NT2/D1 (cell line): ENCODE measurements at places on chromosomes 1 and 21.

GRCh38 chr21:38814126-38815059 lies 8.7 kb downstream of the ETS2 start:
- peak; percentile 84 for DNase-seq

GRCh38 chr1:32928715-32929114 lies 27.5 kb upstream of the TMEM54 start:
- DNase-seq: no peak

GRCh38 chr1:156367383-156368156 lies 1.4 kb upstream of the RHBG start:
- no peak for DNase-seq

- peak; percentile 28 for DNase-seq
Measured at GRCh38 chr1:17768651-17769241, 13.6 kb downstream of the ACTL8 start.

DNA sequence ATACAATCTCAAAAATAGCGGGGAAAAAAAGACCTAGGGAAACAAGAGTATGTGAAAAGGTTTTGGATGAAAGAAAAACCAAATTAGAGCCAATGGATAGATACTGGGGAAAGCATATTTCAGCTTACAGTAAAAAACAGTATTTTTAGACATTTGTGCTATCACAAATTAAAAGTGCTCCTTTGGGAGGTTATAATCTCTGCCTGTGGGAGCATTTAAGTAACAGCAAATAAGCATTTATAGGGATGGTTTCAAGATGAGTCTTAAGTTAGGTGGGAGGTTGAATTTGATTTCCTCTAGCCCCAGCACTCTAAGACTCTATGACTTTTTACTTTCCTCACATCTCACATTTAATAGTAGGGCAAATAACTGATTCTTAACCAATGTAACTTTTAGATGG lies 79.6 kb upstream of the SLFNL1 start:
- DNase-seq: no peak

GRCh38 chr1:169118227-169118626 lies 11.7 kb downstream of the ATP1B1 start:
- DNase-seq: no peak

DNA sequence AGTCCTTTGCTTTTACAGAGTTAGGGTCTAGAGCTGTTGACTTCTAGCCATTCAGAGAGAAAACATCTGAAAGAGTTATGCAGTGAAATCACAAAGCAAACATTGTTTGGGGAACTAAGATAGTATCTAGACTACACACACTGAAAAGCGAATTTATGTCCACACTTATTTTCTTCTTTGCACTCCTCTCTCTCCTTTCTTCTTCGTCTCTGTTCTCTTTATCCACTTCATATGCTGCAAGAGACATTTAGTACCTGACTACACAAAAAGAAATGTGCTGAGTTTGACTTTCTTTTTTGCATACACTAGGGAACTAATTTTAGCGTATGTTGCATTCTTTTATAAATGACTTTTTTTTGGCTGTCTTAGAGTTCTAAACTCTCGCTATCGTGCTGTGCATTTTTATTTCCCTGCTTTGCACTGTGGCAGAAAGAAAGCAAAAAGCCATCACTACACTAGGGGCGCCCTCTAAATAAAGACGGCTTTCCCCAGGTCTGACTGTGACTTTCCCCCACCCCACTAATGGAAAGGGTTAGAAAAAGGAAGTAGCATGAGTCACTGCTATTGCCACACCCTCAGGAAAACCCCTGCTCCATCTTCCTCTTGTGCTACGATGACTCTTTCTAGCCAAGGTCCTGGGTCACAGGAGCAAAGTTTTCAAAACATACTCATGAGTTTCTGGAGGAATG lies 65.7 kb downstream of the MAP3K7CL start:
- DNase-seq: no peak

DNA sequence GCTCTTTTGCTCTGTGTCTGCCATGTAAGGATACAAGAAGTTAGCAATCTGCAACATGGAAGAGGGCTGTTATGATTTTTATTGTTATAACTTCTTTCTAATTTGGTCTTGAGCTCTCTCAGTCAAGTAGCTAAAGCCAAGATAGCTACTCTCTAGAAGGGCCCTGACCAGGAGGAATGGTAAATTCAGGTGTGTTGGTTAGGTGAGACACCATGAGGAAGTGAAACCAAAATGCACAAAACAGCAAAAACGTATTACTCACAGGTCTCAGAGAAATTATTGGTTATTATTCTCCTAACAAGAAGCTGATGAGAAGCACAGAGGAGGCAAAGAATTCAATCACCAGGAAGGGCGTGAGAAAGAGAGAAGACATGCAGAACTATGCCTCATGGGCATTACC lies 51.8 kb upstream of the INSL5 start:
- DNase-seq: no peak

DNA sequence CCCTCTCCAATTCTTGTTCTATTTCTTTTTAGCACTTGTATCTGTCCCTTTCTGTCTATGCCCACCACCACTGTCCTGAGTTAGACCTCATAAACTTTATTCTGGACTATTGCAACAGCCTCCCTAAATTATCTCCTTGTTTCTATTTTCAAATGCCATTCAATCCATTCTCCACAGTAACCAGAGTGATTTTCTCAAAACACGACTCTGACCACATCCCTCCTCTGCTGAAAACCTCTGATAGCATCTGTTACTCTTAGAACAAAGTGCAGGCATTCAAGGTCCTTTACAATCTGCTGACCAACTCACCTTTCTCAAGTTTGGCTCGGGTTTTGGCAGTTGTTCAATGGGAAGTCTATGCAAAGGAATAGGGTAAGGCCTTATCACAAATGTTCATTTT lies 22.8 kb upstream of the GPX7 start:
- no peak for DNase-seq

DNA sequence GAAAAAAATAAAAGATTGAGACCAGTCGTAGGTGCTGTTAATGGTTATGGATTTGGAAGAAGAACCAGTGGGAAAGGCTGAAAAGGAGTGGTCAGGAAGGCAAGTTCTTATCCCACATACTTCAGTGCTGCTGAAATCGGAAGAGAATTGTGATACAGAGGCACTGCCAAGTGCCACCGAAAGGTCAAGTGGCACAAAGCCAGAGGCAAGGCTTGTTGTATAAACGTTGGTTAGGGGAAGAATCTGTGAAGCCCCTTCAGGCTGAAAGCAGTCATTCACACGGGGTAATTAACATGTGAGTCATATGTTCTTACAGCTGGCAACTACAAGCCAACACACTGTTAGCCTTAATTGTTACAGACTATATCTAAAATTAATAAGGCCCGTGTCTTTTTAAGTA lies 48.8 kb downstream of the ZBTB40 start:
- no peak for DNase-seq

DNA sequence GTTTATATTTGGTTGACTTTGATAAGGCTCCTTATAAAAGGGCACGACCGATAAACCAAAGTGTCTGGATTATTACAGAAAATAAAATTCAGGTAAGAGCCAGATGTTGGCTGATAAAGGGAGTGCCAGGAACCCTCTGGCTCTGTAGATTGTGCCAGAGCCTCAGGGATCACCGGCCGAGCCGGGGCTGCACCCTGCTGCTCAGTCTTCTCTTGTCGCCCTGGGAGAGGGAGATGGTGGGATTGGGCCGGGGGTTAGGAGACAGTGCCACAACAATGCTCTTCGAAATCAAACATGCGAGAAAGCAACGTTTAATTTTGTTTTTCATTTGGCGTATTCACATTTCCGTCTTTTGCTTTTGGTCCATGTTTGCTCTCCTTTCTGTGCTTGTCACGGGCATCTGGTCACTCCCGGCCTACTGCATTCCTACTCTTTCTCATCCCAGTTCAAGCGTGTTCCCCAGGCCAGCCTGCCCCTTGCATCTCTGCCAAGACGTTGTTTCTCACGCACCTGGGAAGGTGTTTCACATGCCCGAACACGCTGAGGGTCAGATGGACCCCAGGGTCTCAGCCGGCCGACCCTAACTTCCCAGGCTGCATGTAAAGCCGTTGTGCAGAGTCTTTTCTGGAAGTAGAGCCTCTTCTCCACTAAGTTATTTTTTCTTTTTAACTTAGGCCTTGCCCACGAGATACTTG lies 18.8 kb upstream of the C2CD2 start:
- DNase-seq: no peak

DNA sequence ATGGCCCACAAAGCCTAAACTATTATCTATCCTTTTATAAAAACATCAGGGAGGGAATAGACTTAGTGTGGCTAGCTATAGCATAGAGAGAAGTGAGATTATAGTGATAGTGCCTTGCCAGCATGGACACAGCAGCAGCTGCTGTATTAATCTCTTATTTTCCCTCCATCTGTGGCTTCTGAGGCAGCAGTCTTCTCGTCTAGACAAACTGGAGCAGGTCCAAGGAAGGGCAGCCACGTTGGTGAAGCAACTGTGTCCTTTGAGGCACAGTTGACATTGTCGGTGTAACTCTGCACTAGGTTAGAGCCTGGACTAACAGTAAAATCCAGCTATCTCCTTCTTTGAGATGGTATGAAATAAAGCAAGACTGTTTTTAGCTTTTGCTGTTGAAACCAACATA lies 131.3 kb downstream of the CACHD1 start:
- DNase-seq: no peak

GRCh38 chr21:40130476-40130875 lies 263.2 kb downstream of the PCP4 start:
- no peak for DNase-seq

- DNase-seq: no peak
Measured at GRCh38 chr1:220121791-220122530, 28.0 kb downstream of the IARS2 start.

- no peak for DNase-seq
Measured at GRCh38 chr1:205568469-205569361, 63.1 kb downstream of the ELK4 start.

GRCh38 chr1:51551081-51551480 lies 32.0 kb upstream of the EPS15 start:
- DNase-seq: no peak

- DNase-seq: no peak
Measured at GRCh38 chr1:39183503-39184353, 20.8 kb upstream of the MACF1 start.

- DNase-seq: no peak
Measured at GRCh38 chr1:99782397-99782796, 16.0 kb upstream of the FRRS1 start.

DNA sequence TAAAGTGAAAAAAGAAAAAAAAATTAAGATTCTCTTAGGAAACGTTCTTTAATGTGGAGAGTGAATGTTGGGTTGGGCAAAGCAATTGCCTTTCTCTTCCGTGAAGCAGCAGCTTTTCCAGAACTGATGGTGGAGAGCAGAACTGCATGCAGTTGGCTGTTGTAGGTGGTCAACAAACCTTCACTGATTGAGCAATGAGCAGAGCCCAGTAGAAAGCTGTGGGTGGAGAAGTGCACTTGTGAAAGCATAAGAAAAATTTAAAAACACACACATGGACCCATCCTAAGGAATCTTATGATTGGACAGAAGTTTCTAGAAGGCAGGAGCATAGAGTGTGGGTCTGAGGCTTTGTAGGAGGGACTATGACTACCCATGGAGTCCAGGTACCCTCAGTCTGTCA lies 4.5 kb downstream of the PRELP start:
- DNase-seq: no peak

DNA sequence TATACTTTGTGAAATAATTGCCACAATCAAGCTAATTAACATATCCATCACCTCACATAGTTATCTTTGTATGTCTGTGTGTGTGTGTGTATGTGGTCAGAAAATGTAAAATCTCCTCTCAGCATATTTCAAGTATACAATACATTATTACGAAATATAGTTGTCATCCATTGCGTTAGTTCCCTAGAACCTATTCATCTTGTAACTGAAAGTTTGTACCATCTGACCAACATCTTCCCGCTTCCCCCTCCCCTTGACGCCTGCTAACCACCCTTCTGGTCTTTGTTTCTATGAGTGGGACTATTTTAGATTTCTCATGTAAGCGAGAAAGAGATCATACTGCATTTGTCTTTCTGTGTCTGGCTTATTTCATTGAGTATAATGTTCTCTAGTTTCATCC lies 455.3 kb downstream of the KCNT2 start:
- DNase-seq: no peak

DNA sequence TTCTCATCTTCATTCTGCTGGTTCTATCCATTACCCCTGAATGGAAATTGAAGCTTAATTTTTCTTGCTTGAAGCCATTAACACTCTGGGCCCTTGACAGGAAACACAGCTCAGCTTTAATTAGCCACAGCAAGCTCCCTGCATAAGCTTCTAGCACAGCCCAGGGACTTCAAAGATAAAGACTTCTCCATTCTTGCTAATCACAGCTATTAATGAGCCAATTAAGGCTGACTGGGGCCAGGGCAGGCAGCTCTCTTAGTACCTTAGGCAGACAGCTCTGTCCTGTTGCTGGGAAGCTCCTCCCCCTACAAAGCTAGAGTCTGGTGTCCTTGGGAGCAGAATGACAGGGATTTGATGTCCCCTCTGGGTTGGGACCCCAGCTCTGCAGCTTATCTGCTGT lies 27.9 kb upstream of the TRABD2B start:
- peak; percentile 65 for DNase-seq

DNA sequence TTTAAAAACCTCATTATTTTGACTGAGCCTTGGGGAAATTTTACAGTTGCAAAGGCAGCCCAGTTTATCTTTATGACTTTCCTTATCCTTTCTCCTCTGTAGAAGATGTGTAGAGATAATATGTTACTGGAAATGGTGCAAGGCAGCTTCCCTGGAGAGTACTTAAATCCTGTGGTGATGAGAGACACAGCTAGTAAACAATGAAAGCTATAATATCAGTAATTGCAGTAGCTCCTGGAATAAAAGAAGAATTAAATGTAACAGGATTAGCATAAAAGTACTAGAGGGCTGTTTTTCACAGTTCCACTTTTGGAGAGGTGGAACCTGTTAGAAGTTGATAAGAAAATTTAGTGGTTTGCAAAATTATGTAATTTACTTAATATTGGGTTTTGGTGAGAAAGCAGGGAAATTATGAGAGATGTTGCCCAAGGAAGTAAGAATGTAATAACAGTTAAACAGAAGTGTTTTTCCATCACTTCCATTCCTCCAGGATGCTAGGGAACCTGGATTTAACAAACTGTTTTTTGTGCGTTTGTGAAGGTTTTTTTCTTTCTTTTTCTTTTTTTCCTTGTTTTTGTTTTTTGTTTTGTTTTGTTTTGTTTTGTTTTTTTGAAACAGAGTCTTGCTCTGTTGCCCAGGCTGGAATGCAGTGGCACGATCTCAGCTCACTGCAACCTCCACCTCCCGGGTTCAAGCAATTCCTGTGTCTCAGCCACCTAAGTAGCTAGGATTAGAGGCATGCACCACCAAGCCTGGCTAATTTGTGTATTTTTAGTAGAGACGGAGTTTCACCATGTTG lies 15.7 kb upstream of the EDEM3 start:
- DNase-seq: no peak

GRCh38 chr1:152185544-152186391 lies 26.7 kb upstream of the RPTN start:
- peak; percentile 39 for DNase-seq

DNA sequence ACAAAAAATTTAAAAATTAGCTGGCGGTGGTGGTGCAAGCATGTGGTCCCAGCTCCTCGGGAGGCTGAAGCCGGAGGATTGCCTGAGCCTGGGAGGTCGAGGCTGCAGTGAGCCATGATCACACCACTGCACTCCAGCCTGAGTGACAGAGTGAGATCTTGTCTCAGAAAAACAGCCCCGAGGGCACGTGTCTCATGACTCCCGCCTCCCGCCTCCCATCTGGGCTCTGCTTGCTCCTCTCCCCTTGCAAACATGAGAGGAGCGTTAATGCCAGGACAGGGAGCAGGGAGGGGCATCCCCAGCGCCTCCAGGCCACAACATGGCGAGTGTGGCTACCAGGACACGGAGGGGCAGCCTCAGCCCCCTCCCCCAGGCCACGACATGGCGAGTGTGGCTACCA lies 28.3 kb downstream of the FAAP20 start:
- DNase-seq: no peak
